CD4-positive, alpha-beta T cell treated with Interferon alpha-2 for 1 hour (primary cell): ENCODE measurements at places on chromosomes 3 and 15.

DNA sequence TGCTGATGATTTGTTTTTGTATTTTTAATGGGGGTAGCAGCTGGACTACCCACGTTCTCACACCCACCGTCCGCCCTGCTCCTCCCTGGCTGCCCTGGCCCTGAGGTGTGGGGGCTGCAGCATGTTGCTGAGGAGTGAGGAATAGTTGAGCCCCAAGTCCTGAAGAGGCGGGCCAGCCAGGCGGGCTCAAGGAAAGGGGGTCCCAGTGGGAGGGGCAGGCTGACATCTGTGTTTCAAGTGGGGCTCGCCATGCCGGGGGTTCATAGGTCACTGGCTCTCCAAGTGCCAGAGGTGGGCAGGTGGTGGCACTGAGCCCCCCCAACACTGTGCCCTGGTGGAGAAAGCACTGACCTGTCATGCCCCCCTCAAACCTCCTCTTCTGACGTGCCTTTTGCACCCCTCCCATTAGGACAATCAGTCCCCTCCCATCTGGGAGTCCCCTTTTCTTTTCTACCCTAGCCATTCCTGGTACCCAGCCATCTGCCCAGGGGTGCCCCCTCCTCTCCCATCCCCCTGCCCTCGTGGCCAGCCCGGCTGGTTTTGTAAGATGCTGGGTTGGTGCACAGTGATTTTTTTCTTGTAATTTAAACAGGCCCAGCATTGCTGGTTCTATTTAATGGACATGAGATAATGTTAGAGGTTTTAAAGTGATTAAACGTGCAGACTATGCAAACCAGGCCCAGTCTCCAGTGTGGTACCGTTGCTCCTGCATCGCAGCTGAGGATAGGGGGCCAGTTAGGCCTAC, 1.4 kb upstream of the FES start:
- DNase-seq, result no peak

GRCh38 chr3:176526225-176526624, 671.1 kb downstream of the TBL1XR1 start:
- DNase-seq, result no peak

- no peak for DNase-seq
Observed at GRCh38 chr3:143249014-143249413, 129.4 kb downstream of the CHST2 start.

GRCh38 chr15:75043509-75044257, 20.3 kb downstream of the PPCDC start:
- peak; percentile 77 for DNase-seq

DNA sequence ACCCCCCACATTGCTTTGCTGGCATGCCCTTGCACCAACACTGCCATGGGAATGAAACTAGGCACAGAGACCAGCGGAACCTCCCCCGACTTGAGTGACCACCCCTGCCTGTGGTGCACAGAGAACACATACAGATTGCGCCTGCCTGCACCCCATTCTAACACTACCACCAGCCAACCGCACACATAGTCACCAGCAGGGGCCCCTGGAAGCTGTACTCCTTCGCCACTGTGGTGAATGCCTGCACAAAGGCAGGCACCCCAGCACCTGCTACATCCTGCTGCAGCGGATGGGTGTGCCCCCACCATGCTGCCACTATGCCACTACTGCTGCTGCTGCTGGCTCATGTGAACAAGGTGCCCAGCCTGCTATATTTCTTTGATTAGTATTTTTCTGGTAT, 27.4 kb upstream of the DNAAF4 start:
- peak; percentile 8 for DNase-seq

GRCh38 chr3:122890720-122891220, 95.9 kb downstream of the SLC49A4 start:
- DNase-seq, result no peak

GRCh38 chr15:78976691-78977090, 31.8 kb upstream of the CTSH start:
- no peak for DNase-seq

- no peak for DNase-seq
Observed at GRCh38 chr3:138066383-138066782, 49.0 kb downstream of the DZIP1L start.
